Activated T-helper 17 cell treated with anti-CD3 and anti-CD28 coated beads, Interleukin-2, amount 50 U/mL, for 72 hours (primary cell): ENCODE measurements at places on chromosomes 7 and 10. TPM values are rescaled to one million over a fixed set of nuclear protein-coding genes. Genes with fewer than 3 reads are reported as not detected.
A peak's percentile ranks its signal among the peaks of the same experiment; 100 is the strongest.

DNA sequence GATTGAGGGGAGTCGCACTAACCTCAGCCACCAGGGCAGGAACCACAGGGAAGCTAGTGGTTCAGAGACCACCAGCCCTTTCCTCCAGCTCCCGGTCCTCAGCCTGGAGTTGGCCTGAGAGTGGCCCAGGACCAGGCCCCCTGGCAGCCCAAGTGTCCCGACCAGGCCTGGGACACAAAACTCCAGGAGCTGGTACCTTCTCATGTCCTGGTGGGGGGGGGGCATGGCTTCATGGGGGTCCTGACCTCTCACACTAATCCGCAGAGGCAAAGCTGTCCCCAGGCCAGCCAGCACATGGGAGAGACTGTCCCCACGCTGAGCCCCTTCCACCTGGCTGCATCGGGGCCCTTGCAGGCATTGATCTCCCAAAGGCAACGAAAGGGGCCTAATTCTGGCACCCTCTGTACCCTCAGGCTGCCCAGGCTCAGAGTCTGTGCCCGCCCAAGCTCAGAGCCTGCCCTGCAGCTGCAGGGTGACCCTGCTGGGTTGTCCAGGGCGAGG, 28.2 kb downstream of the GPRIN2 start:
- no peak for ATAC-seq

GRCh38 chr10:101986624-101986971, 69.4 kb downstream of the ARMH3 start:
- no peak for ATAC-seq

DNA sequence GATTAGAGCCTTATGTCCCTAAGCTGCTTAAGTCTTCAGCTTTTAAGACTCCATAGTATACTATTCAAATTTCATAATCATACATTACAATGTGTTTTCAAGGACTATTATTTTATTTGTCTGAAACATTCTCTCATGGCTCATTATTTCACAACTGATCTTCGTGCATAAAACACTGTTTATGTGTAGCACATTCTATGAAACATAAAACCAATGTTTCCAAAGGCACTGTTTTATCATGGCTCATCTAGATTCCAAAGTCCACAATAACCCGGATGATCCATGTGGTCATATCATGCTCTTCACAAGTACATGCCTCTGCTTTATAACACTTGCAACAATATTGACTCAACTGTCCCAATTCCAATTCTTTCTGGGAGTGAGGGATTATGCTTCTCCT, 806.1 kb downstream of the TNS3 start:
- no peak for ATAC-seq

DNA sequence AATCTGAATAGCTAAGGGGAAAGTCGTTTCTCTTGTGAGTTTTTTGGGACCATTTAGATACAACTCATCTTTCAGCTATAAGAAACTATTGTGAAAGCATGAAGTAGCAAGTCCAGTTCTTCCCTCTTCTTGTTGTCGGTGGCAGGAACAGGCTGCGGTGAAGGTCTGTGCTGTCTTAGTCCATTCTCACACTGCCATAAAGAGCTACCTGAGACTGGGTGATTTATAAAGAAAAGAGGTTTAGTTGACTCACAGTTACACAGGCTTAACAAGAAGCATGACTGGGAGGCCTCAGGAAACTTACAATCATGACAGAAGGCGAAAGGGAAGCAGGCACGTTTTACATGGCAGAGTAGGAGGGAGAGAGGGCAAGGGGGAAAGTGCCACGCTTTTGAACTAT, 261.8 kb downstream of the GATA3 start:
- ATAC-seq = peak; percentile 56

GRCh38 chr7:128841921-128842673, 11.9 kb downstream of the FLNC start:
- peak; percentile 80 for ATAC-seq

DNA sequence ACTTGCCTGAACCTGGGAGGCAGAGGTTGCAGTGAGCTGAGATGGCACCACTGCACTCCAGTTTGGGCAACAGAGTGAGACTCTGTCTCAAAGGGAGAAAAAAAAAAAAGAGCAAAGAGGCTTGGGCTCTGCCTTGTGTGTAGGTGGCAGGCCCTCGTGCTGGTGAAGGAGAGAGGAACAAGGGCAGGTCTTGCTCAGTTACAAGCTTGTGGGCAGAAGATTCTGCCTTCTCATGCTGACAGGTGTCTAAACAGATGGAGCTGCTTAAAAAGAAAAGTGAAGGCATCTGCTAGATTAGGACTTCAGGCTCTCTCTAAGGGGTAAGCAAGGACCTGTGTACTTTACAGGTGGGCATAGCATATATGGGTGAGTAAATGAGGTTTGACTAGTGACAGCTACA, 65.5 kb upstream of the TRIM8 start:
- no peak for ATAC-seq

DNA sequence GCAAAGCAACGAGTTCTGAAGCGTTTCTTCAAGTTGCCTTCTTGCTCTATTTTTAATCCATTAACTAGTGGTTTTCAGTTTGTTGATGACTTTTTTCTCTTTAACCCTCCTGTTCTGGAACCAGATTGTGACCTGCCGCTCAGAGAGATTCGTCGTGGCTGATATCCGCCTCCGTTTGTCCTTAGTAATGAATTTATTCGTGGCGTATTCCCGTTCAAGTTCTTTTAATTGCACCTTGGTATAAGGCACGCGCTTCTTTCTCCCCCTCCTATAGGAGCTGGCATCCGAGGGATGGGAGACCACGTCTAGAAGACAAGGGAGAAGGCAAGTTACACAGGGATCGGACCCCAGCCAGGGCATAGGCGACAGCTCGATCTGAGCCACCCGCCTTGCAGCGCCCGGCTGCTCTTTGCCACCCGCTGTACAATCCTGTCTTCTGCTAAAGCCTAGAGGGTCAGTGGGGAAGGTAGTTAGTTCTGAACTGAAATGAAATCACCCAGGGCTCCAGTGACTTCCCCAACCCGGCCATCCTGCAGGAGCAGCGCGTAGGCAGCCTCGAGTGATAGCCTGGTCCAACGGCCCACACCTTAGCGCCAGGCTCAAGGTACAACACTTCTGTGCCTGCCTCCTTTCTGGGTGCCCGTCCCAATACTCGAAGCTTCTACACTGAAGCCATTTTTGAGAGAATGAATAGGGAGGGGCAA, 1.6 kb downstream of the HOXA13 start:
- no peak for ATAC-seq

- ATAC-seq = no peak
Measured at GRCh38 chr7:33248671-33249070, 119.3 kb downstream of the BBS9 start.

DNA sequence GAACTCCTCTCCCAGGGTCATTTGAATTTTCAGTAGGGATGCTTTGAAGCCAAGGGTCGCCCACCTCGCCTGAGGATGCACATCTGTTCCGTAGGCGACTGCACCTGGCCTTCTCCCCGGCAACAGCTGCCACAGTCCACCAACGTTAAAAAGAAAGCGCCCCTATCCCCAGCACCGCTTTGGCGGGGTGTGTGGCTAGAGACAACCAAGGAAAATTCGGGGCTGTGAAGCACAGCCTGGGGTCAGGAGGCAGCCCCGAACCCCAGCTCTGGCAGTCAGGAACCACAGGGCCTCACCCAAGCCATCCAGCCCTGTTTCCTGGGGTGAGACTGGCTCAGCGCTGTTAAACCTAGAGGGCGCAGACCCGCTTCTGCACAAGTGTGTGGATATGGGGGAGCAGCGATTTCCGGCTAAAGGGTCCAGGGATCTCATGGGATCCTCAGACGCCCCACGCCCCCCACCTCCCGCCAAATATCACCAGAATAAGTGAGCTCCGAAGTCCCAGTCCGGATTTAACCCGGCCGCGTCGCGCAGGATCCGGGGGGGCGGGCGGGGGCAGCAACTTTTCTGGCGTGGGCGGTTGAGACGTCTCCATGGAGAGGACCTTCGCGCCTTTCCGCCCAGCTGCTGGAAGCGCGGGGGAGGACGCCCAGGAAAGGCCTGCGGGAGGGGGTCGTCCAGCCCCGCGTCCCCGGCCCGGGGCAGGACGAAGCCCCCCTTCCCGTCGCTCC, 822 bp downstream of the ZC3HAV1L start:
- ATAC-seq = peak; percentile 23

OR9A2 gene
- total RNA-seq = 0.24 TPM

- ATAC-seq = no peak
Measured at GRCh38 chr10:35079763-35080162, 10.4 kb downstream of the CUL2 start.
